WERI-Rb-1 (cell line): ENCODE measurements at places on chromosomes 3 and 15.

- DNase-seq = no peak
Observed at GRCh38 chr3:23112491-23112890, 90.6 kb upstream of the UBE2E2 start.

GRCh38 chr3:55597641-55598040 is 110.5 kb upstream of the WNT5A start:
- DNase-seq = no peak

- DNase-seq = no peak
Observed at GRCh38 chr3:10006048-10006761, 19.6 kb upstream of the EMC3 start.

DNA sequence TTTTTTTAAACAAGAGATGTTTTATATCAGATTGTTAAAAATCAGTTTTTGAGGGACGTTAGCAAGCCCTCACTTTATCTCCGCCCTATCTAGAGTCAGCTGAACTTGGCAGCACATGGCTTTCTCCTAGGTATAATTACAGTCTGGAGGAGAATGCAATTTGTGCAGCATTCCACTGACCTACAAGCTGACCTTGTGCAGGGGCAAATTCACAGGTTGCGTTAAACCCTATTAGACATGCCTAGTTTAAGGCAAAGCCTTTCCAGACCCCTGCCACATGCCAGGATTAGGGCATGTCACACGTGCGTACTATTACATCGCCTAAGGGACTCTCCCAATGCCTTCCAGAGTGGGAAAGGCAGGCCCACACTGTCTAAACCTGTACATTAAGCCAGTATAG is 224.0 kb downstream of the GREM1 start:
- DNase-seq = peak; percentile 39

- no peak for DNase-seq
Observed at GRCh38 chr3:27311400-27311799, 57.8 kb downstream of the NEK10 start.

- DNase-seq = no peak
Observed at GRCh38 chr3:38740537-38740936, 75.5 kb downstream of the SCN10A start.
